Pancreas (tissue), 10 donors: ENCODE measurements at places on chromosomes 16 and 17. TPM values are rescaled to one million over a fixed set of nuclear protein-coding genes. Genes with fewer than 3 reads are reported as not detected.

IGFALS gene
- 3.5 TPM for total RNA-seq

- no peaks in the 10 kb centered on the region for H3K36me3 ChIP-seq
- DNase-seq: no peak
- H3K27me3 ChIP-seq: no peaks in the 10 kb centered on the region
- no peak overlapping the region for H3K4me3 ChIP-seq
- H3K27ac ChIP-seq: no peak overlapping the region
These were observed 15.4 kb upstream of the KRT24 start for GRCh38 chr17:40718930-40719329.

DNA sequence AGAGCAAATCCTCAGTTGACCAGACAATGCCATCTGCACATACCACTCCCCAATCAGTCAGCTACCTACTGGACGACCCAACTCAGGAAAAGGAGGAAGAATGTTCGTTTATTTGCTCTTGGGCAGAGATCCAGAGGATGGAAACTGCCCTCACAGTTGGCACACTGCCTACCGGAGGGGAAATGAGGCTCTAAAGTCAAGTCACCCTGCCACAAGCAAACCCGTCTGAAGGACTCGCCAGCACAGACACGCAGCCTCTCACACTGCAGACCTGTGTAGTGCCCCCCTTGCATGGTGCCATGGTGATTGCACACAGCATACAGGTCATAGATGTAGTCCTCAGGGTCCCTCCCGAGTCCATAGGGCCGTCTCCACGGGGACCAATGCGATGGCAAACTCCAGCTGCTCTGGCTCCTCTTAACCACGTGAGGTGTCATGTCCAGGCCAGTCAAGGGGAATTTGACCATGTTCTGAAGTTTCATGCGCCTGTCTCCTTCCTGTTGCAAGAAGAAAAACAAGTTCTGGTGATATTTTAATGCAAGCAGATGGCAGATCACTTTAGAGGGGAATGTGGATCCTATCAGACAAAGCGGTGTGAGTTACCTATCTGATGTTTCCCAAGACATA, 69.5 kb downstream of the USP31 start:
- H3K27ac ChIP-seq: no peak overlapping the region
- no peaks in the 10 kb centered on the region for H3K27me3 ChIP-seq
- peak; percentile 20 for DNase-seq
- no peaks in the 10 kb centered on the region for H3K4me1 ChIP-seq
- no peaks in the 10 kb centered on the region for H3K36me3 ChIP-seq

GRCh38 chr17:64240741-64241347, 22.2 kb downstream of the TEX2 start:
- H3K27me3 ChIP-seq: no peaks in the 10 kb centered on the region
- no peaks in the 10 kb centered on the region for H3K4me1 ChIP-seq
- no peaks in the 10 kb centered on the region for H3K36me3 ChIP-seq
- no peak overlapping the region for H3K4me3 ChIP-seq
- peak overlapping the region; percentile 33 for H3K27ac ChIP-seq
- no peak for DNase-seq
